ENCODE measurements at places on chromosomes 4 and X. TPM values are rescaled to one million over a fixed set of nuclear protein-coding genes. Genes with fewer than 3 reads are reported as not detected.

The CXCL5 gene
- 56.4 TPM for total RNA-seq

The FAM53A gene
- total RNA-seq: 1.2 TPM

The SLC26A1 gene
- total RNA-seq: 0.38 TPM

The CHM gene
- 8.8 TPM for total RNA-seq

The APLN gene
- total RNA-seq: 0.72 TPM

The AREG gene
- total RNA-seq: 47.0 TPM

The DCAF12L2 gene
- total RNA-seq: 0.07 TPM

The AMTN gene
- not detected for total RNA-seq

The TBX22 gene
- total RNA-seq: not detected

The CT83 gene
- total RNA-seq: not detected

The ADAMTS3 gene
- not detected for total RNA-seq

The RHOXF2B gene
- not detected for total RNA-seq

The MND1 gene
- 21.1 TPM for total RNA-seq

The TTC29 gene
- total RNA-seq: not detected

The RLIM gene
- total RNA-seq: 19.7 TPM

The CT47B1 gene
- not detected for total RNA-seq

The CT47A7 gene
- not detected for total RNA-seq

The BEND2 gene
- not detected for total RNA-seq

The XK gene
- 0.34 TPM for total RNA-seq

The CHST7 gene
- 20.7 TPM for total RNA-seq
